Chondrocyte (in vitro differentiated cells): ENCODE measurements at places on chromosomes 13 and 19. TPM values are rescaled to one million over a fixed set of nuclear protein-coding genes. Genes with fewer than 3 reads are reported as not detected.

Gene FFAR2
- not detected in 3 replicates for total RNA-seq

Gene ATP4A
- not detected in 3 replicates for total RNA-seq

Gene FBXW9
- 5.0 to 11.7 TPM (median 5.2 TPM) in 3 replicates for total RNA-seq

Gene RNF225
- total RNA-seq = not detected in 3 replicates

Gene CPB2
- not detected in 3 replicates for total RNA-seq

Gene SHANK1
- 0.27 to 0.65 TPM (median 0.41 TPM) in 3 replicates for total RNA-seq

Gene SLC25A41
- 0.20 TPM in 1 of 3 replicates, not detected in the others for total RNA-seq

Gene GRK1
- 0.07 TPM in 1 of 3 replicates, not detected in the others for total RNA-seq

Gene USHBP1
- total RNA-seq = not detected in 3 replicates

Gene LPAR6
- 3.9 to 5.4 TPM (median 4.1 TPM) in 3 replicates for total RNA-seq

Gene CD33
- total RNA-seq = not detected in 3 replicates

DNA sequence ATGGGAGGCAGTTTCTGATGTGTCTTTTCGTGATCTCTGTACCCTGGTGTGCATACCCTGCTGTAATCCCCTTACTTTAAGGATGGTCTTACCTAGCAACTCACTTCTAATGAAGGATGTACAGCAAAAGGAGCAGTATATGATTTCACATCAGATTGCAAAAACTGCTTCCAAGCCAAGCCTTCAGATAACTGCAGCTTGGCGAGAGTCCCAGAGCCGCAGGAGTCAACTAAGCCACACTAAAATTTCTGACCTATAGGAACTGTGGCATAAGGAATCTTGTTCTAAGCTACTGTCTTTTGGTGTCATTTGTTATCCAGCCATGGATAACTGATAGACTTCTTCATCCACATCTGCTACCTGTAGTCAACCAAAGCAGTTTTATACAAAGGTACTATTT, 496.7 kb downstream of the GPC6 start:
- peaks cover 8% of the 10 kb centered on the region for H3K36me3 ChIP-seq
- peaks cover 58% of the 10 kb centered on the region for H3K4me1 ChIP-seq
- no peak for DNase-seq
- H3K27me3 ChIP-seq = no peaks in the 10 kb centered on the region
- no peak overlapping the region for H3K4me3 ChIP-seq

DNA sequence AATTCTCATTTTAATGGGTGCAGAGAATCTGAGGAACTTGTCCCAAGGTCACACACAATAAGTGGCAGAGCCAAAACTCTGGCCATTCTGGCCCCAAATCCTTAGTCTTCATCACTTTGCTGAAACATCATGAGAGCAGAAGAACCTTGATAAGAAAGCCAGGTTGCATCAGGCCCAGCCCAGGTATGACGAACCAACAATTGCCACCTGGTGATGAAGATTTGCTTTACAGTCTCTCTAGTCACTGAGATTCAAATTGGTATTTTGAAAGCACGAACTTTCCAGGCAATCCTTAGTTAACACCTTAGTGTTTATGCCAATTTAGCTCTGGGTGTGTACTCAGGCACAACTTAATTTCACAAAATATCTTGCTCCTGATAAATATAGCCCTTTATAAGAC, 502.7 kb upstream of the HTR2A start:
- H3K27ac ChIP-seq = no peak overlapping the region
- no peak overlapping the region for H3K4me3 ChIP-seq
- H3K36me3 ChIP-seq = no peaks in the 10 kb centered on the region
- H3K4me1 ChIP-seq = no peaks in the 10 kb centered on the region
- DNase-seq = no peak

GRCh38 chr19:11405846-11406643, 13.1 kb downstream of the RGL3 start:
- no peak for DNase-seq
- H3K36me3 ChIP-seq = no peaks in the 10 kb centered on the region
- H3K27ac ChIP-seq = no peak overlapping the region
- no peaks in the 10 kb centered on the region for H3K27me3 ChIP-seq
- no peak overlapping the region for H3K4me3 ChIP-seq

DNA sequence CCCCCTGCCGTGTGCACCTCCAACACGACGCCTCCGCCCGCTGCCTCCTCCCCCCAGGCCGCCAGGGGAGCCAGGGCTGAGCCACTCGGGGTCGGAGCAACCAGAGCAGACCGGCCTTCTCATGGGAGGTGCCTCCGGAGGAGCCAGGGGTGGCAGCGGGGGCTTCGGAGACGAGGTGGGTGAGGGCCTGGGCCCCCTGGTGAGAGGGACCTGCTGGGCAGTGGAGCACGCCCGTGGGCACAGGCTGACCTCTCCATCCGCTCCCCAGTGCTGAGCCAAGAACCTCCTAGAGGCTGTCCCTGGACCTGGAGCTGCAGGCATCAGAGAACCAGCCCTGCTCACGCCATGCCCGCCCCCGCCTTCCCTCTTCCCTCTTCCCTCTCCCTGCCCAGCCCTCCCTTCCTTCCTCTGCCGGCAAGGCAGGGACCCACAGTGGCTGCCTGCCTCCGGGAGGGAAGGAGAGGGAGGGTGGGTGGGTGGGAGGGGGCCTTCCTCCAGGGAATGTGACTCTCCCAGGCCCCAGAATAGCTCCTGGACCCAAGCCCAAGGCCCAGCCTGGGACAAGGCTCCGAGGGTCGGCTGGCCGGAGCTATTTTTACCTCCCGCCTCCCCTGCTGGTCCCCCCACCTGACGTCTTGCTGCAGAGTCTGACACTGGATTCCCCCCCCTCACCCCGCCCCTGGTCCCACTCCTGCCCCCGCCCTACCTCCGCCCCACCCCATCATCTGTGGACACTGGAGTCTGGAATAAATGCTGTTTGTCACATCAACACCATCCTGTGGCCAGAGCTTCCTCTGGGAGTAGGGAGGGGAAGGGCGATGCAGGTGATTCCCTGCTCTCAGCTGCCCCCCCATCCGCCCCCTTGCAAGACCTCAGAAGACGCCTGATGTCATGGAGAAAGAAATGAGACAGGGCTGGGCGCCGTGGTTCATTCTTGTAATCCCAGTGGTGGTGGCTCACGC, 12.0 kb downstream of the BCAM start:
- no peak overlapping the region for H3K27ac ChIP-seq
- DNase-seq = no peak
- H3K27me3 ChIP-seq = peaks cover 13% of the 10 kb centered on the region
- H3K4me3 ChIP-seq = no peak overlapping the region
- no peaks in the 10 kb centered on the region for H3K36me3 ChIP-seq

DNA sequence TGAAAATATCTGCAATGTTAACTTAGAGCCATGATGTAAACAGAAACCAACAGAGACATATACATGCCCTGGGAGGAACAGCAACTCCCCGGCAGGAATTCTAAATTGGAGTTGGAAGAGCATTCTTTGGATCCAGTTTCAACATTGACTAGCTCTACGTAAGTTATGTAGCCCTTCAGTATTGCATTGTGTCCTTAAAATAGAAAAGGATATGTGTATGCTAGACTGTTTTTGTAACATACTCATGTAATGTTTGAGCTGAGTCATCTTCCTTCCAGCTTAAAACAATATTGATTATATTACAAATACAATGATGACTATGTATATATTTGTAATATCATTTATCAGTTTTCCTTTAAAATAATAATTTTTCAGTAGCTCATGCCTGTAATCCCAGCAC, 1422.2 kb upstream of the PCDH20 start:
- no peaks in the 10 kb centered on the region for H3K4me1 ChIP-seq
- H3K36me3 ChIP-seq = no peaks in the 10 kb centered on the region
- no peak overlapping the region for H3K4me3 ChIP-seq
- DNase-seq = no peak

- peaks cover 33% of the 10 kb centered on the region for H3K4me1 ChIP-seq
- no peaks in the 10 kb centered on the region for H3K27me3 ChIP-seq
- peak overlapping the region; percentile 39 for H3K27ac ChIP-seq
- no peak for DNase-seq
Measured at GRCh38 chr13:32087955-32088747, 56.6 kb downstream of the FRY start.

- DNase-seq = no peak
- no peaks in the 10 kb centered on the region for H3K36me3 ChIP-seq
- no peak overlapping the region for H3K4me3 ChIP-seq
- no peaks in the 10 kb centered on the region for H3K27me3 ChIP-seq
Measured at GRCh38 chr13:33072282-33072681, 56.1 kb downstream of the KL start.

DNA sequence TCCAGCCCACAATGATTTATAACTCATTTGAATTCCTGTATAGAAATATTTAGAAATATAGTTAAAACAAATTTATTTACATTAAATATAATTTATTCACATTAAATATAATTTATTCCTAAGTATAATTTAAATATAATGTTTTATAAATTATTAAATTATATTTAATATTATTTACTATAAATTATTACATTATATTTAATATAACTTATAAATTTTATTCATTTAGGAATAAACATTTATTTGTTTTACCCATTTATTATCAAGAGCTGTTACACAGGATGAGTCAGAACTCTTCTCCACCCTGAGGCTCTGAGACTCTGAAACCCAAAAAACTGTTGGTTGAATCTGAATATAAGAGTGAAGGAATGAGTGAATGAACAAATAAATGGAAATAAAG, 170.9 kb upstream of the OBI1 start:
- no peak overlapping the region for H3K4me3 ChIP-seq
- H3K4me1 ChIP-seq = no peaks in the 10 kb centered on the region
- H3K36me3 ChIP-seq = no peaks in the 10 kb centered on the region
- H3K27ac ChIP-seq = no peak overlapping the region

DNA sequence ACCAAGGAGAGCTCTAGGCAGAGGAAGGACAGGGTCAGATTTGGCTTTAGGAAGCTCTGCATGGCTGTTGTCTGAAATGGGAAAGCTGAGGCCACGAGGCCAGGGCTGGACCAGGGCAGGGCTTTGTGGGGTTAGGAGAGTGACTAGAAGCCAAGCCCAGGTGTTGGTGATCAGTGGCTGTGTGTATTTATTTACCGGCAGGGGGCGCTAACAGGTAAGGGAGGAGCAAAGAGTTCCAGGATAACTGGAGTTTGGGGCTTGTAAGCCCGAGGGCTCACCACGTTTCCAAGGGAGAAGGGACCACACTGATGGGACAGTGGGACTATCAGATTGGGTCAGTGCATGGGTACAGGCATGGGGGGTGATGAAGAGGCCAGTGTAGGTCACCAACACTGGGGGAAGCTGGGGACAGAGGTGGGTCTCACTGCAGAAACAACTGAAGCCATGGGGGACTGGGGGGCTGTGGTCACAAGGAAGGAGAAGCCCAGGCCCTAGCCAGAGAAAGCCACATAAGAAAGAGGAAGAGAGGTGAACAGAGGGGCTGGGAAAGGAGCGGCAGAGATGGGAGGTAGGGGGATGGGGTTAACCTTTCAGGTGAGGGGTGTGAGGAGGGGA, 3.9 kb downstream of the TMEM147 start:
- DNase-seq = no peak
- no peak overlapping the region for H3K4me3 ChIP-seq
- no peaks in the 10 kb centered on the region for H3K27me3 ChIP-seq
- no peak overlapping the region for H3K27ac ChIP-seq
- peaks cover 19% of the 10 kb centered on the region for H3K4me1 ChIP-seq

GRCh38 chr13:98533912-98534311, 43.0 kb downstream of the STK24 start:
- no peak overlapping the region for H3K27ac ChIP-seq
- H3K4me1 ChIP-seq = peaks cover 53% of the 10 kb centered on the region
- no peak overlapping the region for H3K4me3 ChIP-seq
- DNase-seq = no peak

DNA sequence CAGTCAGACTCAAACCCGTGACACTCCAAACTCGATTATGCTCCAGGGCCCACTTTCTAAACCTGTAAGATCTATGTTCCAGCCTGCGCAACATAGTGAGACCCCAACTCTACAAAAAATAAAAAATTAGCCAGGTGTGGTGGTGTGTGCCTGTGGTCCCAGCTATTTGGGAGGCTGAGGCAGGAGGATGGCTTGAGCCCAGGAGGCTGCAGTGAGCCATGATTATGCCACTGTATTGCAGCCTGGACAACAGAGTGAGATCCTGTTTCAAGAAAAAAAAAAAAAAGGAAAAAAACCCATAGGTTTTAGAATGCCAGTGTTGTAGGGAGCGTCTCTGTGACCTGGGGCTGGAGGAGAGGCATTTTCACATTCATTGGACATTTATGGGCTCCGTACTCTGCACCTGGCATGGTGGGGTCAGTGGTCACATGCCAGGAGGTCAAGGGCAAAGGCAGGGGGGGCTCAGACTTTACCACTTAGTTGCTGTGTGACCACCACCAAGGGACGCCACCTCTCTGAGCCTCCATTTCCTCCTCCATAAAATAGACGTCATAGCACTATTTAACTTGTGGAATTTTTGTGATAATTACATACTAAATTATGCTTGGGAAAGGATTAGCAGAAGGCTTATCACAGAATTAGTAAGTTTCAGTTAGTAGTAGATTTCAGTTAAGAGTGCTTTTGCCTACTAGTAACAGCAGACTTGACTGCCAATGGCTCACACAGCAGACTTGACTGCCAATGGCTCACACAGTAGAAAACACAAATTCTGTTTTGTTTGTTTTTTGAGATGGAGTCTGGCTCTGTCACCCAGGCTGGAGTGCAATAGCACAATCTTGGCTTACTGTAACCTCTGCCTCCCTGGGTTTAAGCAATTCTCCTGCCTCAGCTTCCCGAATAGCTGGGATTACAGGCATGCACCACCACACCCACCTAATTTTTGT, 5.9 kb downstream of the SELENOV start:
- peaks cover 16% of the 10 kb centered on the region for H3K27me3 ChIP-seq
- no peak for DNase-seq
- H3K27ac ChIP-seq = no peak overlapping the region
- peaks cover 5% of the 10 kb centered on the region for H3K4me1 ChIP-seq

DNA sequence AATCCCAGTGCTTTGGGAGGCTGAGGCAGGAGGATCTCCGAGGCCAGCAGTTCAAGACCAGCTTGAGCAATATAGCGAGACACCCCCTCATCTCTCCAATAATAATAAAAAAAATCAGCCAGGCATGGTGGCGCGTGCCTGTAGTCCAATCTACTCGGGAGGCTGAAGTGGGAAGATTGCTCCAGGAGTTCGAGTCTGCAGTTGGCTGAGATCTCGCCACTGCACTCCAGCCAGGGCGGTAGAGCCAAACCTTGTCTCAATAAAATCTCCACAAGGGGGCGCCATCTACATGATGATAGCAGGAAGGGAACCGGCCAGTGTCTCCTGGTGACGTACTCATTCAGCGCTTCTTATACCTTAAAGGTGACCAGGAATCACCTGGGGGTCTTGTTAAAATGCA, 13.6 kb upstream of the C5AR1 start:
- H3K4me3 ChIP-seq = no peak overlapping the region
- H3K27me3 ChIP-seq = no peaks in the 10 kb centered on the region
- no peak overlapping the region for H3K27ac ChIP-seq
- DNase-seq = no peak
- peaks cover 4% of the 10 kb centered on the region for H3K36me3 ChIP-seq
- no peaks in the 10 kb centered on the region for H3K4me1 ChIP-seq
